ENCODE measurements at places on chromosomes 16 and 17. TPM values are rescaled to one million over a fixed set of nuclear protein-coding genes. Genes with fewer than 3 reads are reported as not detected.

SNRNP25 gene
- 30.6 TPM for polyA plus RNA-seq

ADGRG3 gene
- 0.29 TPM for polyA plus RNA-seq

GLG1 gene
- polyA plus RNA-seq: 97.1 TPM

SPATA32 gene
- 0.11 TPM for polyA plus RNA-seq

GUCY2D gene
- polyA plus RNA-seq: not detected

SPNS1 gene
- 23.8 TPM for polyA plus RNA-seq

ARHGAP44 gene
- polyA plus RNA-seq: 4.8 TPM

CNTD1 gene
- polyA plus RNA-seq: 0.70 TPM

MYBBP1A gene
- polyA plus RNA-seq: 28.3 TPM

CA5A gene
- polyA plus RNA-seq: 0.11 TPM

ZPBP2 gene
- not detected for polyA plus RNA-seq

VASN gene
- polyA plus RNA-seq: 13.7 TPM

MYH8 gene
- 2,354 TPM for polyA plus RNA-seq

CHD9 gene
- 45.5 TPM for polyA plus RNA-seq

AKAP10 gene
- 16.8 TPM for polyA plus RNA-seq

TMEM238L gene
- polyA plus RNA-seq: 0.23 TPM

GIT1 gene
- 30.3 TPM for polyA plus RNA-seq

DNAJA3 gene
- 29.6 TPM for polyA plus RNA-seq

CLEC10A gene
- polyA plus RNA-seq: 2.2 TPM

TMEM235 gene
- polyA plus RNA-seq: not detected

HIGD1B gene
- polyA plus RNA-seq: 4.2 TPM

DEXI gene
- 56.9 TPM for polyA plus RNA-seq

LYZL6 gene
- polyA plus RNA-seq: not detected

MYH11 gene
- 10.3 TPM for polyA plus RNA-seq

HBA1 gene
- 2,062 TPM for polyA plus RNA-seq

TMC7 gene
- 1.5 TPM for polyA plus RNA-seq

KIF2B gene
- polyA plus RNA-seq: not detected

FGF11 gene
- 1.4 TPM for polyA plus RNA-seq

HS3ST2 gene
- 0.11 TPM for polyA plus RNA-seq

SLC13A2 gene
- not detected for polyA plus RNA-seq

TRIM72 gene
- 82.7 TPM for polyA plus RNA-seq

KCNJ12 gene
- polyA plus RNA-seq: 13.8 TPM

GLP2R gene
- polyA plus RNA-seq: not detected

BEAN1 gene
- polyA plus RNA-seq: 1.6 TPM

ZNF205 gene
- 13.0 TPM for polyA plus RNA-seq

MT1E gene
- 15.4 TPM for polyA plus RNA-seq

NOG gene
- 5.1 TPM for polyA plus RNA-seq

HS3ST4 gene
- polyA plus RNA-seq: not detected

CACNG5 gene
- polyA plus RNA-seq: not detected

SBK1 gene
- polyA plus RNA-seq: 21.8 TPM

DPEP1 gene
- 0.72 TPM for polyA plus RNA-seq

WNT9B gene
- polyA plus RNA-seq: 0.06 TPM

CBLN1 gene
- polyA plus RNA-seq: 1.9 TPM

PRAC1 gene
- polyA plus RNA-seq: not detected

SMIM36 gene
- 0.15 TPM for polyA plus RNA-seq

MYL11 gene
- polyA plus RNA-seq: 9,236 TPM
